ENCODE measurements at places on chromosomes 12 and 14.
A peak's percentile ranks its signal among the peaks of the same experiment; 100 is the strongest.

DNA sequence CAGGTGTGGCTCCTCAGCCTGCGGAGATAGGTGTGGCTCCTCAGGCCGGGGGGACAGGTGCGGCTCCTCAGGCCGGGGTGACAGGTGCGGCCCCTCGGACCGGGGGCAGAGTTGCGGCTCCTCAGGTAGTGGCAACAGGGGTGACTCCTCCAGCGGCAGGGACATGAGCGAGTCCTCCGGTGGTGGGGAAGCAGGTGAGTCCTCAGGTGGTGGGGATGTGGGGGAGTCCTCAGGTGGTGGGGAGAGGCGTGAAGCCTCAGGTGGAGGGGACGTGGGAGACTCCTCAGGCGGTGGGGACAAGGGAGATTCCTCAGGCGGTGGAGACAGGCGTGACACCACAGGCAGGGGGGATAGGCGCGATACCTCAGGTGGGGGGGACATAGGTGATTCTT is 9.2 kb downstream of the KMT2D start:
- no peak for DNase-seq

DNA sequence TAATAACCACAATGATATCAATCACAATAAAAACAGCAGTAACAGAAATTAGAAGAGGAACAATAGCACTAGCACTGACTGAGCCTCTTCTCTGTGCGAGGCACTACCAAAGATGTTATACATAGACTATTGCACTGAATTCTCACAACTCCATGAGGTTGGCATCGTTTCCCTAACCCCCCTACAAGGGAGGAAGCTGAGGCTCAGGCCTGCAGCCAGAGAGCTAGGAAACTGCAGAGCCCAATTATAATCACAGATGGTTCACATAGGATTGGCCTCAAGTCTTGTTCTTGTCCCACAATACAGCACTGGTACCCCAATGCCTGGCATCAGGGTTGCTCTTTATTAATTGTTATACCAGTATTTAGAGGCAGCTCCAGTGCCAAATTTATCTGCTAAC is 278.0 kb downstream of the CEP128 start:
- DNase-seq: no peak

DNA sequence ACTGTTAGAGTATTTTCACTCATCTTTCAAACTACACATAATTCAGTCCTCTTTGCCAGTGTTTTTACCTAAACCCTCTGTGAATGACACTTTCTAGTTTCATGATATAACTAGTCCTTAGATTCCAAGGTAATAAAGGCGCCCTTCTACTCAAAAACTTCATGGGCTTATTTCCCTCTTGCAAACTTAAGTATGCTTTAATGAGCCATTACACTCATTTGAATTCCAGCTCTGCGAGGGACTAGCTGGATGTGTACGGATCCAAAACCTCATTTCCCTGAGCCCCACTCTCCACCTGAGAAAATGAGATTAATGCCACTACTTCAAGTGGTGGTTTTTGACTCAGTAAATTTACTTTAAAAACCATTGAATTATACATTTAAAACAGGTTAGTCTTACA is 141.1 kb downstream of the NDUFA12 start:
- no peak for DNase-seq

DNA sequence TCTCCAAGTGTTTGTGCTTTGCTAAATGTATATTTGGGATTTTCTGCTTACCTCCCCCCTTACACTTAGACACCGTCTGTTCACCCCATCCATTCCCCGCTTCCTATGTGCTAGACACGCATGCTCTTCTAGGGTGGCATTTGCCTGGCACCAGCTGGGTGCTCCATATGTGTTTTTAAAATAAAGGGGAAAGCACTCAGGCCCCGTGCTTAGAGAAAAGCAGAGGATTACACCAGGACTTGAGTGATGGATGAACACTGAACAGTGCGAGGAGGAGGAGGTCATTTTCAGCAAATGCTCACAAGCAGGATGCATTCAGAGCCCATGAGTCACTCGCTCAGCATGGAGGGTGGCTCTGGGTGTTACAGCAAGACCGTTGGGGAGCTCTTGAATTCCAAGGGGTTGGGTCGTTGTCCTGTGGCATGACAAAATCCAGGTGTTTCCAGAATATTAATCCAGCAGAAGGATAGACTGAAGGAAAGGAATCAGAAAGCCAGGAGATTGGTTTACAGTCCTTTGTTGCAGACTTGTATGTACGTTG is 2.9 kb upstream of the BDKRB1 start:
- peak; percentile 80 for DNase-seq

GRCh38 chr12:76643438-76643837 is 83.9 kb upstream of the OSBPL8 start:
- DNase-seq: no peak

GRCh38 chr14:40139657-40140056 is 707.4 kb upstream of the FBXO33 start:
- no peak for DNase-seq

DNA sequence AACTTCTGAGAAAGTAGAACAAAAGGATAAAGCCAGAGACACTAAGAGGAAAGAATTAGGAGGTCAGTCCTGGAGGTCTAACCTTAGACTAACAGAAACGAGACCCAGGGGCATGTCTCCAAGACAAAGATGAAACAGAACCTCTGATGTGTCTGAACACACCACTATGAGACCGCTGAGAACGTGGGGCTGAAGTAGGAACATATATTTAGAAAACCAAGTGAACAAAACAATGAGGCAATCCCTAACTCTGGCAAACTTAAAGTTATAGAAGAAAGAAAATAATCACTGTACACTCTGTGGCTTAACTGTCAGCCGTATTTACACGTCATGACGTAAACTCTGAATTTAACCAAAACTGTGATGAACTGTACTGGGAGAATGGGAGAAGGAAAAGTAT is 17.9 kb downstream of the KCTD10 start:
- DNase-seq: no peak

DNA sequence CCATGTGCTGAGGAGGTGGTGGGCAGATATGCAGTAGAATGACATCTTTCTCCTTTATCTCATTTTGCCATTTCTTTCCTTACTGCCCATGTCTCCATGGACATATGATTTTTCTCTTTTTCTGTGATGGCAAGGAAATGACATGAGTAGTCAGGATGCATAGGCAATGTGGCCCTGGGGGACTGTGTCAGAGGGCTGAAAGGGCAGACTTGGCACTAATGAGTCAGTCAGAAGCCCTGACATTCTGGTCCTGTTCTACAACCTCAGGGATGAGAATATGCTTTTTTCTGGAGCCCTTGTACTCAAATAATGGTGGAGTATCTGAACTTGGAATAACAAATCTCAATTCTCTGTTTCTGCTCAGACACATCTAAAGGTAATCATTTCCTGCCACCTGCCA is 167.8 kb downstream of the TMEM117 start:
- DNase-seq: no peak

GRCh38 chr12:123531091-123531490 is 2.4 kb downstream of the RILPL1 start:
- DNase-seq: no peak

- DNase-seq: no peak
These were observed 1.4 kb upstream of the ARHGDIB start for GRCh38 chr12:14962797-14963196.

DNA sequence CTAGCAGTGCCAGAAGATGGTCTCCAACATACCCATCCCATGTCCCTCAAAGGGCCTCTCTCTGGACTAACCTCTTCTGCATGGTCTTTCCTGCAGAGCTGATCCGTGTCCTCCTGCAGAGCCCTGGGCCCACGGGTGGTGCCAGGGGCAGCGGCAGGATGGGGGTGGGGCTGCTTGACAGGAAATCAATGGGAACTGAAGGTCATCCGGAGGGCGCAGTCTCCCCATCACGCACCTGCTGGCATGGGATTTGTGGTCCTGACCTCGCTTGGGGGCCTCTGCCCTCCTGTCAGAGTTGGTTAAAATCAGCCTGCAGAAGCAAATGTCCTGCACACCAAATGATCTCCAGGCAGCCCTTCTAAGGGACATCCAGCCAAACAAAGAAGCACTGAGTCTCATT is 110.2 kb downstream of the DPF3 start:
- no peak for DNase-seq

- no peak for DNase-seq
These were observed 121.3 kb downstream of the RPS29 start for GRCh38 chr14:49464885-49465284.

- peak; percentile 65 for DNase-seq
These were observed 13.4 kb upstream of the ALDH2 start for GRCh38 chr12:111753144-111753881.

- no peak for DNase-seq
These were observed 16.0 kb downstream of the AMDHD1 start for GRCh38 chr12:95959107-95959506.

DNA sequence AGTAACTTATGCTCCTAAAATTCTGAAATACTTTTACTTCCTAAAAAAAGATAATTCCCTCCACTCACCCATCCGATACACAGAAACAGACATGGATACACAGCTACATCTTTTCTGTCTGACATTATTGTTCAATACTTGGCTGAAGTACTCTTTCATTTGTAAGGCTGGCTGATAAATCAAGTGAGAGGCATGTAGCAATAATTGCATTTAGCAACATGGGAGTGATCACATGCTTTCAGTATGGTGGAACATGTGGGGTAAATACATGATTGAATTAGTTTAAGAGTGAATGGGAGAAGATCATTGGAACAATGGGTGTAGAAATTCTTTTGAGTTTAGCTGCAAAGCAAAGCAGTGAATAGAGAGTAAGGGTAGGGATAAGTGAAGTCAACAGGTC is 25.6 kb downstream of the PTPRQ start:
- DNase-seq: no peak

- no peak for DNase-seq
These were observed 16.1 kb upstream of the NR4A1 start for GRCh38 chr12:52035190-52035589.

- DNase-seq: peak; percentile 41
These were observed 15.7 kb downstream of the SMCO2 start for GRCh38 chr12:27462151-27462694.

DNA sequence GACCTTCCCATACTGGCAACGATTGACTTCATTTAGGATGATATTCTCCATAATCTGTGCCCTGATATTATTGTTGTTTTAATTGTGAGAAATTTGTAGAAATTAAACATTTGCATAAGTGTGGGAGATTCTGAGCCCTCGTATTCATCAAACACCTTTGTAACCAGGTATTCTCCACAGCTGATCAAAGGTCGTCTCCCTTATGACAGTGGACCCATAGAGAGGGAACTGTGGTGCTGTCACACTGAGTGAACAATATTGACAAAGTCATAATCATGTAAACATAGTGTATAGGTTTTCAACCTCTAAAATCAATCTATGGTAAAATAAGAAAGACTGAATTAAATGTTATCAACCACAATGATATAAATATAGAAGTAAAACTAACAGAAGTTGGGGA is 14.9 kb upstream of the PLEKHG3 start:
- no peak for DNase-seq
